ENCODE measurements at places on chromosomes 12 and 14. TPM values are rescaled to one million over a fixed set of nuclear protein-coding genes. Genes with fewer than 3 reads are reported as not detected.

DNA sequence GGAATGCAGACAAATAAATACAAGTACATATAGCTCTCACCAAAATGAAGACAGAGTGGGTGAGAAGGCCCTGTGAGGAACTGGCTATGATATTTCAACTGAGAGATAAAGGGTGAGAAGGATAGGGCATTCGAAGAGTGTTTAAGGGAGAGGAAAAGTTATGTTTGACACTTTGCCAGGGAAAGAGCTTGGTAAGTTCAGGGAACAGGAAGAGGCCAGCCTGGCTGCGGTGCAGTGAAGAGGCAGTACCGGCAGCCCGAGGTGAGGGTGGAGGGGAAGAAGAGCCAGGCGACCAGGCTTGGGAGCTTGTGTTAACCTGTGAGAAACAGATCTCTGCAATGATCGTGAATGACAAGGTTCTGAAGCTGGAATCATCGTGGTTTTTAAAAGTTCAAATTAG, 84.7 kb upstream of the RFX4 start:
- no peaks in the 10 kb centered on the region for H3K4me1 ChIP-seq
- H3K4me3 ChIP-seq = no peak overlapping the region
- H3K27ac ChIP-seq = no peak overlapping the region
- H3K27me3 ChIP-seq = no peaks in the 10 kb centered on the region

DNA sequence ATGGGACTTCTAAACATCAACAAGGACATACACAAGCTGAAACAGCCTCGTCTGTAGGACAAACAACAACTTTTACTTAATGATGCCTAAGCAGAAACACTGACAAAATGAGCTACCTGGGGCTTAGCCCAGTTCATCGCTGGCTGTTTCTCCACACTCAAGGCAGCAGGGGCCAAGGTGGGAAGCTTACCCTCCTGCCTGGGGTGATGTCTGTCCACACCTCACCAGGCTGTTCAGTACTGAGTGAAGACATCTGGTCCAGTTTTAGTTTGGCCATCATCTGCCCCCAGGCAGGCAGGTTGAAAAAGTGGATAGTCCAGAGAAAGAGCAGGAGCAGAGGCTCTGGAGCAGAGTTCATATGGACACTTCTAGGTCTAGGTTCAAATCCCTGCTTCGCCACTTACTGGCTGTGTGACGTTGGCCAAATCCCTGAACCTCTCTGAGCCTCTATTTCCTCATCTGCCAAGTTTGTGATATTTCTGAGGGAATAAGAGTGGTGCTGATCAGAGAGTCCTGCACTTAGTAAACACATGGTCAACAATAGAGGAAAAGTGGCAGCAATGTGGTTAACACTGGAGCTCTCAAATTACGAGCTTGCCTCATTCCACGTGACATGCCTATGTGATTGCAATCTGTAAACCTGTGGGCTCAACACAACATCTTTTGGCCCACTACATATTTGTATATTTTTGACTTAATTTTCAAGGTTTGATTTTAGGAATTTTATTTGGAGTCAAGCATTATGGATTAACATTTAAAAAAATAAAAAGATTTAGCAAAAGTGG, 720.1 kb upstream of the TMEM132C start:
- H3K4me1 ChIP-seq = no peaks in the 10 kb centered on the region
- DNase-seq = no peak
- no peaks in the 10 kb centered on the region for H3K36me3 ChIP-seq
- no peak overlapping the region for H3K27ac ChIP-seq
- H3K27me3 ChIP-seq = no peaks in the 10 kb centered on the region

DNA sequence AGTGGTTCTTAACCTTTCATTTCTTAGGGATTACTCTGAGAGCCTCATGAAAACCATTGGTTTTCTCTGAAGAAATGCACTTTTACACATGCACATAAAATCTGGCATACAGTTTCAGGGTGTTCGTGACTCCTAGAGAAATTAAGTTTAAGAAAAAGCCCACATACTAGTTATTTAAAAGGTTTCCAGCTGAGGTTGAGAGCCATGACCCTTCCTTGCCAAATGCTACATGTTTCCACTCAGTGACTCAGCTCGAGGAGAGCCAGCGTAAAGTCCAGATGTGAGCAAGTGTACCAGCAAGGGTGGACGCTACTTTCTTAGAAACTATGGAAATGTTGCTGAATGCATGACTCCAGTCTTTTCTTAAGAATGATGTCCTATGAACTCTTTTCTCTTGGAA, 42.7 kb upstream of the FLRT2 start:
- no peak overlapping the region for H3K27ac ChIP-seq
- peaks cover 10% of the 10 kb centered on the region for H3K4me1 ChIP-seq
- H3K27me3 ChIP-seq = no peaks in the 10 kb centered on the region
- no peak overlapping the region for H3K4me3 ChIP-seq

DNA sequence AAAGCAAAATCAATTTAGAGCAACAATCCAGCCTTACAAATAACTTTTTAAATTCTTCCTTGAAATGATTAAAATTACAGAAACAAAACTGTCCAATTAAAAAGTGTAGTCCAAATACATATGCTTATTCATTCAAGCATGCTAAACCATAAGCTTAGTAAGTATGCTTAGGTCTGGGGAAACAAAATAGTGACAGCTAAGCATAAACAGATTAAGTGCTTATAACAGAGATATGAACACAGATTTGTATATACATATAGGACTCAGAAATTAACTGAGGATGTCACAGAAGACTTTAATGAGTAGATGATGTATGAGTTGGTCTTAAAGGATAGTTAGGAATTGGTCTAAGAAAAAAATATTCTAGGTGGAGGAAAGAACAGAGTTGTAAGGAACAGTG, 41.8 kb downstream of the SCAF11 start:
- DNase-seq = no peak
- H3K4me1 ChIP-seq = no peaks in the 10 kb centered on the region
- H3K36me3 ChIP-seq = peaks cover 8% of the 10 kb centered on the region
- H3K27ac ChIP-seq = no peak overlapping the region
- H3K27me3 ChIP-seq = no peaks in the 10 kb centered on the region
- H3K4me3 ChIP-seq = no peak overlapping the region

GRCh38 chr14:49861699-49862088, 9.1 kb upstream of the NEMF start:
- H3K27ac ChIP-seq = peak overlapping the region; percentile 77
- peak overlapping the region; percentile 73 for H3K4me3 ChIP-seq
- DNase-seq = no peak
- H3K36me3 ChIP-seq = no peaks in the 10 kb centered on the region
- H3K4me1 ChIP-seq = peaks cover 15% of the 10 kb centered on the region
- H3K27me3 ChIP-seq = no peaks in the 10 kb centered on the region

DNA sequence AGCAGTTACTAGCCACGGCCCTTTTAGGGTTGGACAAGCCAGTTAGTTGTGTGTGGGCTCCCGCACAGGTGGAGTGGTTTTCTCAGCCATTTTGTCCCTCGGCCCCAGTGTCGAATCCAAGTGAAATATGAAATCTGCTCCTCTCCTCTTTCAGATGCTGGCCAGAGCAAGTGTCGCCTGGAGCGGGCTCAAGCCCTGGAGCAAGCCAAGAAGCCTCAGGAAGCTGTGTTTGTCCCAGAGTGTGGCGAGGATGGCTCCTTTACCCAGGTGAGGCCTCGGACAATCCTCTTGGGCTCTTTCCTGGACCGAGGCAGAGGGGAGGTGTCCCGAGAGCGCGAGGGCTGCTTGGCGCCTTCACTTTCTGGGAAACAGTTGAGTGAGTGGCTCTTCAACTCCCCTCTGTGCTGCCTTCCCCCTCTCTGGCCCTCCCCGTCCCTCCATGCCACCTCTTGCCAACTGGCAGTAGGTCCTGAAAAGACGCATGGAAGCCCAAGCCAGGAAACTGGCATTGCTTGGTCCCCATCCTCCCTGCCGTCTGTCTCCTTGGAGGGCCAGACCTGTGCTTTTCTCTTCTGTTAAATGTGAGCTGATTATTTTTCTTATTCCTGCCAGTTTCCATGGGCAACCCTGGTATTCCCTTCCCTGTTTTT, 74.2 kb downstream of the SMOC1 start:
- no peaks in the 10 kb centered on the region for H3K36me3 ChIP-seq
- no peak overlapping the region for H3K4me3 ChIP-seq
- DNase-seq = no peak
- H3K27me3 ChIP-seq = no peaks in the 10 kb centered on the region
- H3K4me1 ChIP-seq = no peaks in the 10 kb centered on the region

- DNase-seq = no peak
- no peaks in the 10 kb centered on the region for H3K27me3 ChIP-seq
- peaks cover 2% of the 10 kb centered on the region for H3K36me3 ChIP-seq
- H3K27ac ChIP-seq = peak overlapping the region; percentile 96
- H3K4me3 ChIP-seq = no peak overlapping the region
- H3K4me1 ChIP-seq = peaks cover 52% of the 10 kb centered on the region
Measured at GRCh38 chr14:101072070-101072469, 168.5 kb upstream of the RTL1 start.

Gene ZCCHC8
- total RNA-seq = 24.4 TPM

Gene ACVRL1
- total RNA-seq = 404 TPM

Gene KDM2B
- total RNA-seq = 34.3 TPM

Gene C12orf50
- total RNA-seq = 0.30 TPM

DNA sequence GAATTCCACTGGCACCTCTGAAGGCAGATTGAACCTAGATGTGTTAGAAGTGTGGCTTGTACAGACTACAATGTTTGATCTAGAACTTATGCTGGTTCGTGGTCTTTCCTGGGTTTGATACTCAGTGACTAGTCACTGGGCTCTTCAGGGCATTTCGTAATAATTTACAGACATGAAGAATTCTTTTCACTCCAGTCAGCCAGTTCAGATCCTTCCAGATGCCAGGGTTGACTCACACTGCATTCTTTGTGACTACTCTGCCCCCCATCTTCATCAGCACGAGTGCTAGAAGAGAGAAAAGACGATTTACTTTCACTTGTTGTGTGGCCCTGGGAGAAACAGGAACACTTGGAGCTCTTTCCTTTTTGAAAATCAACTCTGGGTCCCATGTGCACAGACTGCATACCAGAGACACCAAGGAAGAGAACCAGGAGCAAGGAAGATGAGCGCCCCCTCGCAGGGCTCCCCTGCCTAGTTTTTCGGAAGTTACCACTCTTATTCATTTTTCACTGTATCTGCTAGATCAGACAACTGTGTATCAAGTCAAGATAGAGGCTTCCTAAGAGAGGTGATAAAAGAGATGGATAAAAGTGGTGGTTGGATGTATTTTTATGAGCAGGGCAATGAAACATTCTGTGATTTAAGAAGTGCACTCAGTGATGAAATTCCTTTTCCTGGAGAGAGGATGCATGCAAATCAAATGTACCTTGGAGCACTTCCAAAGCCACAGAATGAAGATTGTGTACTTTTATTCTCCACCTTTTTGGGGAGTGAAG, 33.5 kb upstream of the EVL start:
- no peaks in the 10 kb centered on the region for H3K27me3 ChIP-seq
- peak overlapping the region; percentile 73 for H3K27ac ChIP-seq
- no peaks in the 10 kb centered on the region for H3K36me3 ChIP-seq
- peak; percentile 84 for DNase-seq
- peak overlapping the region; percentile 28 for H3K4me3 ChIP-seq
- peaks cover 25% of the 10 kb centered on the region for H3K4me1 ChIP-seq

- peak; percentile 32 for DNase-seq
- no peaks in the 10 kb centered on the region for H3K4me1 ChIP-seq
- H3K36me3 ChIP-seq = no peaks in the 10 kb centered on the region
Measured at GRCh38 chr12:47343684-47344567, 264.2 kb upstream of the AMIGO2 start.

- H3K36me3 ChIP-seq = no peaks in the 10 kb centered on the region
- no peaks in the 10 kb centered on the region for H3K27me3 ChIP-seq
- no peak overlapping the region for H3K4me3 ChIP-seq
- no peaks in the 10 kb centered on the region for H3K4me1 ChIP-seq
- H3K27ac ChIP-seq = no peak overlapping the region
Measured at GRCh38 chr14:79197516-79197915, 1013.8 kb downstream of the DIO2 start.

Gene KRT1
- total RNA-seq = not detected

GRCh38 chr14:75751296-75751695, 90.2 kb downstream of the TTLL5 start:
- H3K4me3 ChIP-seq = no peak overlapping the region
- peaks cover 2% of the 10 kb centered on the region for H3K36me3 ChIP-seq
- no peak for DNase-seq
- H3K4me1 ChIP-seq = no peaks in the 10 kb centered on the region

Gene TDRD9
- 0.83 TPM for total RNA-seq
